SJSA1 (cell line): ENCODE measurements at places on chromosomes 4 and X.

DNA sequence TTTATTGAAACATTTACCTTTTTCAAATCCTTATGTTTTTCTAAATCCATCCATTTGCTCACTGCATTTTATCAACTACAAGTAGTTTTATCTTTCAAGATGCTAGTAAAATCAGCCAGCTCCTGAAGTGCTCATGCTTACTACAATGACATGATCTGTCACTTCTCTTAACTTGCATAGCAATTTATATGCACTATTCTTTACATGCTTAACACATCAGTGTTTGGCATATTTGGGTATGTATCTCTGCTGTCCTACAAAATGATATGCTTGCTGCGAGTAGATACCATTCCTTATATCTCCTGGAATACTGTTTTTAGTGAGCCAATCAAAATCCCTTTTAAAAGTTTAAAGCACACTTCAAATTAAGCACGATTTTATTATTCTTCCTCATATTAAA, 2726.8 kb downstream of the PCDH7 start:
- DNase-seq, result no peak

GRCh38 chr4:110949542-110949941, 326.7 kb upstream of the PITX2 start:
- DNase-seq, result no peak

DNA sequence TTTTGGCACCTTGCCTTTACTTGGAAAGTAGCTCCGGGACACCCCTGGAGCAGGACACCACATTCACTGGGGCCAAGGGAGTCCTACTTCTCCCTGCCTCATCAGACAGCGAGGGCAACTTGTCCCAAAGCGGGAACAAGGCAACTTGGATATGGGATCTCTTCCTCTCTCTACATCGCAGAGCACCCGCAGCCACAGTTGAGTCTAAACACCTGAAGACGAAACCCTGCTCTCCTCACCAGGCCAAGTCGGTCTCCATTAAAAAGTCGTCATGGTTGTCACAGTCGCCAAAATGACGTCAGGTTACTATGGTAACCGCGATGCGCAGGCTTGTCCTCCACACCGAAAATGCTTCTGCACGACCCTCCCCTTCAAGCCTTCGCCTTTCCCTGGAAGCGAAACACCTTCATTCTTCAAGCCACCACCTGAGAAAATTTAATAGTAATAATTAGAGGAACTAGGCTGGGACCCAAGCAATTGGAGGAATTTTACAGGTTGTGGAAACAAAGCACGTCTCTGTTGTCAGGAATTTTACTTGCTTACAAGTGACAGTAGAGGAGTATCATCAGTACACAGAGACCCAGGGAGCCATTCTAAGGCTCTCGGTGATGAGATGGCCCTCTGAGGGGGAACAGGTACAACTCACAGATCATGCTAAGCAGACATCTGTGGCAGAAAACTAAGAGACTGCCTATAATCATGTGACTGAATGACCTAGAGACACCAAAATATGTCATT, 30.5 kb upstream of the TCEAL4 start:
- DNase-seq, result no peak

DNA sequence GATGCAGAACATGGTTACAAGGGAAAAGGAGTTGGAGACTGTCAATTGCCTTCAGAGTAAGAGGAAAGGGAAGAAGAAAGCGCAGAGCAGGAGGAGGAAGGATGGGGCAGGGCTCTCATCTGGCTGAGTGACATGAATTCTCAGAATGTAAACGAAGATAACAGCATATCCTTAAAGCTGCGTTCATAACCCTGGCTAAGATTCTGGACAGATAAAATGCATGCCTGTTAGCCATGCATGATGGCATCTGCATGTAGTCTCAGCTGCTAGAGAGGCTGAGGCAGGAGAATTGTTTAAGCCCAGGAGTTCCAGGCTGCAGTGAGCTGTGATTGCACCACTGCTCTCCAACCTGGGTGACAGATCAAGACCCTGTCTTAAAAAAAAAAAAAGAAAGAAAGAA, 493.5 kb upstream of the PRKX start:
- DNase-seq, result no peak

- no peak for DNase-seq
These were observed 27.7 kb downstream of the YIPF7 start for GRCh38 chr4:44623676-44624075.

- DNase-seq, result no peak
These were observed 572.0 kb upstream of the PABPC4L start for GRCh38 chr4:134773497-134774000.

- no peak for DNase-seq
These were observed 457.5 kb upstream of the GNPDA2 start for GRCh38 chr4:45183905-45184304.

DNA sequence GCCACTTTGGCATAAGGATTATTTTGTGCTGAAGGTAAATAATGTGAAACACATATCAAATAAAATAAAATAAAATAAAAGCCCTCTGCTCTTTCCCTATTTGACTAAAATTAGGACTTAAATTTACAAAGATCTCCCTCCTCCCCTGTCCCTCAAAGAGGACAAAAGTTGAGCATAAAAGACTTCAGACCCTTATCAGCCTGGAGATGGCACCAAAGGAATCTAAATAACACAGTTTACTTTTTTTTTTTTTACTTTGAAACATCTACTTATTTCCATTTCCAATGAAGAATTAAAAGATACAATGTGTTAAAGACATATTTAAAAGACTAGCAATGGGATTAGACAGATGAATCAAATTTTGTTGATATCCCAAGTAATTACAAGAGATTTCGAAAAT, 89.7 kb downstream of the EPHA5 start:
- no peak for DNase-seq

DNA sequence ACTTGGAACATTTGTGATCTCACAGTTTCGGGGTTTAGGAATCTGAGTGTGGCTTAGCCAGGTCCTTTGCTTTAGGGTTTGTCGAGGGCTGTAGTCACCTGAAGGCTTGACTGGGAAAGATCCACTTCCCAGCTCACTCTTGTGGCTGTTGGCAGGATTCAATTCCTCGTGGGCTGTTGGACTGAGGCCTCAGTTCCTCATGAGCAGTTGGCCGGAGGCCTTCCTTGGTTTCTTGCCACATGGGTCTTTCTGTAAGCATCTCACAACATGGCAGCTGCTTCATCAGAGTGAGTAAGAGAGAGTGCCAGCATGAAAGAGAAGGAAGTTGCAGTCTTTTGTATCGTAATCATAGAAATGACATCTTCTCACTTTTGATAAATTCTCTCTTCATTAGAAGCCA, 11.1 kb downstream of the TXLNG start:
- DNase-seq, result no peak

- no peak for DNase-seq
These were observed 101.6 kb downstream of the COL4A5 start for GRCh38 chrX:108541286-108541685.

DNA sequence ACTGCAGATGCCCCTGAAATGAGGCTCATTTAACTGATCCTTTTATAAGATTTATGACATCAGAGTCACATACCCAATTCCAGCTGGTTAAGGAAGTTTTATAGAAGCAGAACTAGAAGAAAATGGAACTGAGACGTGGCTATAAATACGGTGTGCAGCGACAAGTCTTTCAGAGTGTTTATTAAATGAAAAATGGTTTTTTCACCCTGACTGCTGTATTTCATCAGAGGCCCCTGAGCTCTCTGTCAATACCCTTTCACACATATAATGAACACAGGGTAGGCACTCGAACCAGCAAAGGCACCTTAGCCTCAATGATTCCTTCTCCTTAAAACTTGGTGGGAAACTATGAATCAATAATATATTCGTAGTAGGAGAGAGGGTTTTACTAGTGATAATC, 380.8 kb upstream of the ANXA10 start:
- no peak for DNase-seq

DNA sequence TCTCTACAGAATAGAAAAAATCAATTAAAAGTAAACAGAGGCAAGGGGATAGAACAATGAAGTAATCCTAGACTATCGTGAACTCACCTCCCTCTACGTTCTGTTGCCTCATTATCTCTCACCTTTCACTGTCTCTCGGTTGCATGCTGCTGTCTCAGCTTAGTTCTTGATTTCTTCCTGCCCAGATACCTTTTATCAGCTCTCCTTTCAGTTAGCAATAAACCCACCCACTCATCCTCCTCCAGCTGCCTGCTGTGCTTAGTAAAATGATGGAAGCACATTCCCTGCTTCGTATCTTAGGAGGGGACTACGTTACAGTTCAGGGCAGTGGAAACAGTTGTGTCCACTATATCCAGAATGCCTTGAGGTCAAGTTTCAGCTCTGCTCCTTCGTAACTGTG, 1709.5 kb upstream of the AGA start:
- DNase-seq, result no peak

DNA sequence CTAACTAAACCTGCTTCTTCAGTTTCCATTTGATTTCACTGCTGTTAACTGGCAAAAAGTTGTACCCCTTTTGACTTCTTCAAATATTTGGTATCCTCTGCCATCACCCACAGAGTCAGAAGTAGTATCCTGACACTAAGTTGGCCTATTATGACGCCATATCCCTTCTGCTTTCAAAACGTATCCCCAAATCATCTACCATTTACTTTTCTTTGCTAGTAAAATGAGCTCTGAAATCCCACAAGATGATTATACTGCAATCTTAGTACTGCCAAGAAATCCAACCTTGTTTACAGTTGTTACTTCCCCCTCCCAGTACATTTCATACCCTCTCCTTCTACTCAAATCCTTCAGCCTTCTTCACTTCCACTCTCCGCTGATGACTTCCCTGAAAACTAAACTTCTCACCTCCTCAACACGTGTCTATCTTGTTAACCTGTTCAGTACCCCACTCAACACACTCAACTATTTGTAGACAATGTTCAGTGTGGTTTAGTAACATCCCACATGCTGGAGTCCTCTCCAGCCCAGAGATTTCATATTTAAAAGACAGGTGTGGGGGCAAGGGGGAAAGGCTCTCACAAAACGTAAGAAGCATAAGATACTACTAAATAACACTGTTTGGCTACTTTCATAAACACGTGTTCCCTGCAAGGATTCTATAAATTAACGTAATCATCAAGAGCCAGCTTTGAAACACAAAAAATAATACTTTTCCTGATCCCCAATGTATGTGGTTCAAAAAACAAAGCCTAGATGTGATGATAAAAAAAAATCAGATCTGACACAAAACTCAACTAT, 1.3 kb downstream of the NAF1 start:
- DNase-seq, result no peak

GRCh38 chr4:81562093-81562492, 90.4 kb upstream of the RASGEF1B start:
- DNase-seq, result no peak

GRCh38 chr4:33592701-33593100, 2651.6 kb downstream of the ARAP2 start:
- no peak for DNase-seq

GRCh38 chr4:20883231-20883630, 183.0 kb downstream of the PACRGL start:
- DNase-seq, result no peak

- no peak for DNase-seq
These were observed 114.5 kb downstream of the FAM53A start for GRCh38 chr4:1569461-1570151.

- DNase-seq, result no peak
These were observed 91.0 kb downstream of the MGST2 start for GRCh38 chr4:139756391-139757180.

DNA sequence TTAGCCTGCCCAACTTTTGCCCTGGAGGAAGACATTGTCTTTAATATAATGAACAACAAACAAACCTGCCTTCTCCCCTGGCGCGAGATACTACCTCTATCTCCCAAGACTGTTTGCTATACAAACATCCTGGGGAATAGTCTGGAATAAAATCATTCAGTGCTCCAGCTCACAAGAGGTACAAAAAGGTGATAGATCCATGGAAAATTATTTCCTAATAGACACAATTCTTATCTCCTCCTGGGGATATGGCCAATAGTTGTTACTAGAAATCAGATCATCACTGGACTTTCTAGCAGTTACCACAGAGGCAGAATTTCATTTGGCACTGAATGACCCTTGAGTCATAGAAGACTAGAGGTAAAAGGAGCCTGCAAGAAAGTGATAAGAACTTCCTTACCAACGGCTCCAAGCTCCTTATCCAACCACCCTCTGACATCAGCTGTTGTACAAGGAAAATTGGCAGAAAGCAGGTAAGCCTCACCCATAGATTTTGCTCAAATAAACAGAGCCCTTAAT, 38.1 kb downstream of the MID1 start:
- no peak for DNase-seq

- no peak for DNase-seq
These were observed 226.0 kb upstream of the PPP1R2C start for GRCh38 chrX:43003939-43004338.

GRCh38 chr4:153198719-153199118, 5.5 kb upstream of the TRIM2 start:
- no peak for DNase-seq

GRCh38 chr4:76783836-76784235, 114.1 kb downstream of the SOWAHB start:
- DNase-seq, result no peak

- no peak for DNase-seq
These were observed 216.1 kb downstream of the RAPGEF2 start for GRCh38 chr4:159319027-159319426.

GRCh38 chrX:137031039-137031438, 2.8 kb downstream of the GPR101 start:
- no peak for DNase-seq

GRCh38 chrX:150683536-150684146, 9.6 kb upstream of the MTMR1 start:
- DNase-seq, result peak; percentile 22

DNA sequence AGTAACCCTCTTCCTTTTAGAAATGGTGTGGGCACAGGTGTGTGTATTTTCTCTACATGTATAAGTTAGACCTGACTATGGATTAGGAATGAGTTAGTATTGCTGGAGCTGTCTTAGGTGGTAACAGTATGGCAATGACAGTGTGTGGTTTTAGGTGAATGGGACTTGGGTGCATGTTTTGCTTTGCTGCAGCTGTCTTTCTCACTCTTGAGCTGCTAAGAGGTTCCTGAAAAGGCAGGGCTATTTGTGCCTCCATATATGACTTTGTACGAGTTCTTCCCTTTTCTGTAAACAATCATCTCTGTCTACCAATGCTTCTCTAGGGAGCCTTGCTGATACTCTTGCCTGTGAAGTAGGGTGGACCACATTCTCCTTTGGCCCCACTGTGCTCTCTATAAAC, 234.8 kb upstream of the HHIP start:
- no peak for DNase-seq

DNA sequence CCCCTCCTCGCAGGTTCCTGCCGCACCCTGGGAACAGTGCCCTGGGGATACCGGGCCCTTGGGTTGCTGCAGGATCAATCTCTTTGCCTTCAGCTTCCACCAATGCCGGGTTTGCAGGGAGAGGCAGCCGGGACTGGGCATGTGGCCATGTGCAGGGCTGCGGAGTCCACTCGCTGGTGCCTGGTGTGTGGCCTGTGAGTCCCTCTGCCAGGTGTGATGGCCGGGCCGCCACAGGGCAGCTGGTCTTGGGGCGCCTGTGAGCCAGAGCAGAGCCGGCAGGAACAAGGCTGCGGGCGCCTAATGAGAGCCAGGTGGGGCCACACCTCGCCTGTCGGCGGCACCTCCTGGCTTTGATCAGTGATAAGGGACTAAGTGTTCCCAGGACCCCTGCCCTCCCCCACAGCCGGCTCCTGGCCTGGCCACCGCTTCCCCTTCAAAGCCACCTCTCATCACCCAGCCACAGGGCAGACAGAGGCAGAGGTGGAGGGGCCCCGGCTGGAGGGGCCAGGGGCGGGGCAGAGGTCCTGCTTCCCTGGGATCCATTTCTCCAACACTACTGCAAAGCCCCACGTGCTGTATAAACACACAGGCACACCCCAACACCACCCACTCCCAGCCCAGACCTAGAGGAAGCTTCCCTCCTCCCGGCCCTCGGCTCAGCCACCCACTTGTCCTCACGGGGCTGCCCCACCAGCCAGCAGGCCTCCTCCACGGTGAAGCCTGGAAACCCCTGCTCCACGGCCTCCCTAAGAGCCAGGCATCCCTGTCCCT, 132.7 kb downstream of the CPZ start:
- peak; percentile 17 for DNase-seq

- DNase-seq, result no peak
These were observed 38.6 kb upstream of the CEP135 start for GRCh38 chr4:55910140-55910539.
